ENCODE measurements at places on chromosomes 2 and 18.

GRCh38 chr18:79942211-79942610 lies 9.2 kb downstream of the SLC66A2 start:
- DNase-seq = no peak

GRCh38 chr18:46261799-46262198 lies 157.6 kb downstream of the HAUS1 start:
- DNase-seq = no peak

DNA sequence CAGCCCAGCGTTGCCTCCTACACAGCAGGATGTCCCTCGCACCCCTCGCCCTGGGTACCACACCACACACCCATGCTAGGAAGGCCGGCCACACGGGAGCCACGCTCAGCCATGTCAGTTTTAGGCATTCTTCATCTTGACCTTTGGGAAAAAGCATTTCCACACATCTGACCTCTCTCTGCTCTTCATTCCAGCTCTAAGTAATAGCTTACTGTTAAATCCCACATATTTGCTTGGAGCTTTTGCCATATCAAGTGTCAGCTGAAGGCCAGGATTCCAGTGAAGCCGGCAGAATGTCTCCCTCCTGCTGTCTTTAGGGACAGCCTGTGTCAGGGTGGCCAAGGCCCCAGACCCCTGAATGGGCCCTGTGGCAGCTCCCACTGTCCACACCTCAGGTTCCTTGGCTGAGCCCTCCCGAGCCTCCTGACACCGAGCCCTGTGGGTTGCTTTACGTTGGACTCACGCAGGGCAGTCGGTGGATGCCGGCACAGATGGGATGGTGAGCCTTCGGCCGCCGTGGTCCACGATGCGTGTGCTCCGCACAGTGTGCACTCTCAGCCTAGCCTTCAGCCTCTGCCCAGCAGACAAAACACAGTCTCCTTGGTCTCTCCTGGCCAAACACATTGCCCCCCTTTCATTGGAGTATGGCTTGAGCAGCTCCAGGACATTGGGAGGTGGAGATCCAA lies 202.0 kb downstream of the SEPTIN10 start:
- no peak for DNase-seq

DNA sequence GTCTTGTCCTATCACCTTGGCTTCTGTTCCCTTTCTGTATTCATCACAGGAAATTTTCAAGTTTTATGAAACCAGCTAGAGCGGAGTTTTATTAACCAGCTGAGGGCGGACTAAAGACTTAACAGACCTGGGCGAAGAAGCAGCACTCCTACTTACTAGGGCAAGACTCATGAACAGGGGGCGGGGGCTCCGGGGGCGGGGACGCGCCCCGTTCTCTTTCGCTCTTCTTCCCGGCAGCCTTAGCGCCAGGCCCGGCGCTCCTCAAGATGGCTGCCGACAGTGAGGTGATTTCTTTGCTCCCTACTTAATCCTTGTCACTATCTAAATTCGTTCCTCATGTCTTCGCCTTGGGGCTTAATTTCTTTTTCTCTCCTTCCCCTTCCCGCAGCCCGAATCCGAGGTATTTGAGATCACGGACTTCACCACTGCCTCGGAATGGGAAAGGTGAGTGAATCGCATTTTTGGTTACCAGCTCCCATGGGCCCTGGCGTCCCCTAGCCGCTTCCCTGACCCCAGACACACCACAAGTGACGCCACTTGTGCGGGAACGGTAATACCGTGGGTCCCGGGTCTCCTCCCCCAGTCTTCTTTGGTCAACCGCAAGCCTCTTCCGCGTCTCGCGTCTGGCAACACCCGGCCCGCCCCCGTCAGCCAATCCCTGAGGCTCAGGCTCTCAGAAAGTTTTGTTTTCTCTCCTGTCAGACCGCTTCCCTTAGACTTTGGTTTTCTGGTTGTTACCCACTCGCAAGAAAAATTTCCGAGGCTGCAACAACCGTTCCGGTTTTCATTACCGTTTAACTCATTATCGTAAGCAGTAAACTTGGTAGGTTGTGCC lies at the start of gene RAB3GAP1:
Gene RAB3GAP1, plus strand, starts transcription at position 251 of the 835 bp plus-strand sequence. Its CDS starts 16 bp downstream, at position 267.
- no peak for DNase-seq
